ENCODE measurements at places on chromosomes 1 and 21. TPM values are rescaled to one million over a fixed set of nuclear protein-coding genes. Genes with fewer than 3 reads are reported as not detected.

GRCh38 chr1:23732363-23733224 is 10.7 kb upstream of the ELOA start:
- DNase-seq, result no peak

- DNase-seq, result no peak
Observed at GRCh38 chr1:214670098-214670497, 67.1 kb downstream of the CENPF start.

GRCh38 chr1:110321045-110321444 is 18.1 kb upstream of the RBM15 start:
- DNase-seq, result no peak

DNA sequence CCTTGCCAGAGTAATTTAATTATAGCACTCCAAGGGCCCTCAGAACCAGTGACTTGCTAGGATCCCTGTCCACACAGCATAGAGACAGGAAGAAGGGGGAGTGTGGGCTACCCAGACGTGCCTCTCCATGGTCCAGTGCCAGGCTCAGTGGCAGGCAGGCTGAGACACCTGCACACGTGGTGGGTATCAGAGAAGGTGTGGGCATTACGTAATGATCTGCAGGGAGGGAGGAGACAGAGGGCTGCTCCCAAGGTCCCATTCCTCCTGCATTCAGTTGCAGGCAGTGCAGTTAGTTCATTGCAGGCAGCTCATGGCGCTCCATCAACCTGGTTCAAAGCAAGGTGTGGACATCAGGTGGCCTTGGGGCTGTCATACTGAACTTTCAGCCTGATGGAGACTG is 49.9 kb downstream of the C8B start:
- no peak for DNase-seq

The ARHGAP30 gene
- not detected for total RNA-seq

The E2F2 gene
- 5.4 TPM for total RNA-seq

The SH3D21 gene
- 11.8 TPM for total RNA-seq
